Hematopoietic multipotent progenitor cell treated with erythropoietin and hydrocortisone succinate and interleukin-3 and kit ligand, for 15 days (in vitro differentiated cells): ENCODE measurements at places on chromosomes 3 and 15.
A peak's percentile ranks its signal among the peaks of the same experiment; 100 is the strongest.

GRCh38 chr3:188914552-188914951 lies 257.2 kb upstream of the TPRG1 start:
- no peak for DNase-seq

- no peak for DNase-seq
These were observed 126.1 kb downstream of the SERPINI1 start for GRCh38 chr3:167861649-167862048.

DNA sequence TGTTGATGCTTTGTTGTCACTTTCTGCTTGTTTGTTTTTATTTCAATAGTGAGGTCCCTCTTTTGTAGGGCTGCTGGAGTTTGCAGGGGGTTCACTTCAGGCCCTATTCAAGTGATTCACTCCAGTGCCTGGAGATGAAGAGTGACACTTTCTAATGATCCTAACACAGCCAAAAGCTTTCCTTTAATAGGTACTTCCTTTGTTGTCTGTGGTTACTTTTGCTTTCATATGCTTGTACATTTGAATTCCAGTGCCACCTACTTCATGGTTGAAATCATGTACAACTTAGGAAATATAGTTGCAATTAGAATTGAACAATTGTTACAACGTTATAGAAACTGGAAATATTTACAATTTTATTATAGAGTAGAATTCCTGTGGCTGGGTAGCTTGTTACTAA lies 466.8 kb upstream of the EPHA3 start:
- DNase-seq, result no peak

DNA sequence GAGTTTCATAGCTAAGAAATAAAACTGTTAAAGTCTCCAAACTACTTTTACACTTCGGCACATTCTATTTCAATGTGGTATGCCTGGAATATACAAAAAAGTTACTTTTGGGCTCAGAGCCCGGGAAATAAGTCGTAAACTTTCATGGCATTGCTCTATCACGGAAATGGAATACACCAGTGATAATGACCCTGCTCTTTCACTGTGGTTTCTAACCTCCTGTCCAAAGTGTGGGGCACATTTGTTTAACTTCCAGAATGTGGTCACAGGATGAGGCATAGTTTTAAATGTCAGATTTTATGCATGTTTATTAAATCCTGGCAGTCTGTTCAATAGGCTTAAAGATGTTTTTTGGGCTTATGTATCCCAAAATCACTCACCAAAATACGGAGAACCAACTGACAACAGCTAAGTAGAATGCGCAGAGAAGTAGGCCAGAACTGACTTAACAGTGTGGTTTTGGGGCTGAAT lies 5.1 kb downstream of the CXCR6 start:
- DNase-seq, result no peak

GRCh38 chr3:127994011-127994410 lies 58.2 kb upstream of the SEC61A1 start:
- DNase-seq, result no peak

GRCh38 chr3:13549623-13550422 lies 898 bp downstream of the FBLN2 start:
- no peak for DNase-seq

- no peak for DNase-seq
These were observed 18.7 kb downstream of the MYO1E start for GRCh38 chr15:59353994-59354416.

DNA sequence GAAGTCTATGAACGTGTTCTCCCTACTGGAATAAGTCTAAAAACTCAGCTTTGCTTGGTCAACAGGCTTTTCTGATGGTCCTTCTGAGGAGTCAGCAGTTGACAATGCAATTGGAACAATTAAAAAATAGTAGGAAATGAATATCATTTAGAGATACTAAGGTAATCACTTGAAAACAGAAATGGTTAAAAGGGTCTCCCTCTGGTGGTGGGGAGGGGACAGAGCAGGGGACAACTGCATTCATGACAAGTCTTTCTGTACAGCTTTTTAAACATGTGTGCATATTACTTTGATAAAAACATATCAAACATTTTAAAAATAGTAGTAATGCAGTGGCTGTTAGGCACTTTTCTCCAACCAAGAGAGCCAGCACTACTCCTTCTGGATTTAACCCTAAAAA lies 119.9 kb upstream of the FHIT start:
- no peak for DNase-seq

DNA sequence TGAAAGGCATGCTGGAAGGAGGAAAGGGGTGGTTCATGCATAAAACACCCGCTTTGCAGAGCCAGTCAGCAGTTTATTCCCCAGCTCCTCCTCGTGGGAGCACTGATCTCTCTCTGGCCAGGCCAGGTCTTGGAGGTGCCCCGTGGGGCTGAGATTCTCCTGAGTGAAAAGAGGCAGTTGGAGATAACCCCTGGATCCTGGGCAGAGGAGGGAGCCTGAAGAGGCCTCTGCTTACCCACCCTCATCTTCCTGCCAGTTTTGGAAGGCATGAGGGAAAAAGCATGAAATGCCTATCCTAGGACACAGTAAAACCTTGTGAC lies 108.3 kb downstream of the SEMA5B start:
- no peak for DNase-seq

- DNase-seq, result no peak
These were observed 23.1 kb upstream of the P4HTM start for GRCh38 chr3:48966876-48967361.

GRCh38 chr3:31420311-31420710 lies 112.4 kb upstream of the STT3B start:
- no peak for DNase-seq

DNA sequence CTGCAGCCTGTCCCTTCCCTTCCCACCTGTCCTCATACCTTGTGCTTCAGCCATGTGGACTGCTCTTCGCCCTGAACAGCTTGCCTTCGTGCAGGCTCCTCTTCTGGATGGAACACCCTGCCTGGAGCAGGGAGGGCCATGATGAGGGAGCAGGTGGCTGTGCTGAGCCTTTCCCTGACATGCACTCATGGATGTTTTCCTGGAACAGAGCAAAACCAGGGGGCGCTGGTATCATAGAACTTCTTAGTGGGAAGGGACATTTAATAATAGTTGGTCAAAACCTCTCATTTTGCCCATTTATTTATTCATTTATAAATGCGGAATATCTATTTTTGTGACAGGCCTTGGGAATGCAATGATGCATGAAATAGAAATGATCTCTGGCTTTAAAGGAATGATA lies 149.3 kb downstream of the CACNA1D start:
- DNase-seq, result no peak

- no peak for DNase-seq
These were observed 337.7 kb upstream of the AGTR1 start for GRCh38 chr3:148360051-148360450.

GRCh38 chr3:184230081-184230602 lies 757 bp downstream of the VWA5B2 start:
- DNase-seq, result peak; percentile 22

GRCh38 chr15:101320501-101321052 lies 25.5 kb upstream of the SNRPA1 start:
- DNase-seq, result peak; percentile 8

- no peak for DNase-seq
These were observed 151.8 kb upstream of the DPH6 start for GRCh38 chr15:35697549-35698299.

- DNase-seq, result no peak
These were observed 291.2 kb downstream of the FAM43A start for GRCh38 chr3:194976874-194977273.

- no peak for DNase-seq
These were observed 531.0 kb upstream of the NR2F2 start for GRCh38 chr15:95799286-95800200.

DNA sequence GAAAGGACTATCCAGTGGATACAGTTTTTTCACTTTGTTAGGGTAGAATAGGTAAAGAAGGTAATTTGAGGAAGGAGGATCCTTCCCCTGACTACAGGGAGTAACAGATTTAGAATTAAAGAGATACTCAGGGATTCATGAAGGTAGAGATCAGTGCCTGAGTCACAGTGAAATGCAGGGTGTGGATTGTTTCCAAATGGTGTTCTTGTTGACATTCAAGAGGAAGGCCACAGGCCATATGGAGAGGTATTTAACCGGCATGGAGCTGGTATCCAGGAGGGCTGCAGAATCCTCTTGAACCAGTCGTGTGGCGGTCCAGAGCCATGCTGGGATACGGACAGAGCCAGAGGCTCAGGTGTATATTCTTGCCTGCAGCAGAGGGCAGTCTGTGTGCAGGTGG lies 28.2 kb downstream of the GYG1 start:
- no peak for DNase-seq

DNA sequence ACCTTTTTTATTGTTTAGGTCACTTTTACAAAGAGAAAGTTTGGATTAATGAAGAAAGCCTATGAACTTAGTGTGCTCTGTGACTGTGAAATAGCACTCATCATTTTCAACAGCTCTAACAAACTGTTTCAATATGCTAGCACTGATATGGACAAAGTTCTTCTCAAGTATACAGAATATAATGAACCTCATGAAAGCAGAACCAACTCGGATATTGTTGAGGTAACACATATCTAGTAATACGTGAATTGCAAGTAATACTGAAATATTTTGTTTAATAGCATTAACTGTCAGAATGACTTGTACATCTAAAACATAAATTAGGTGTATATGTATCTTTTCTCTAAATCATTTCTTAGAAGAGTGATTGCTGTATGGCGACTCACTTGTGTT lies 79.8 kb downstream of the MEF2A start:
- no peak for DNase-seq

DNA sequence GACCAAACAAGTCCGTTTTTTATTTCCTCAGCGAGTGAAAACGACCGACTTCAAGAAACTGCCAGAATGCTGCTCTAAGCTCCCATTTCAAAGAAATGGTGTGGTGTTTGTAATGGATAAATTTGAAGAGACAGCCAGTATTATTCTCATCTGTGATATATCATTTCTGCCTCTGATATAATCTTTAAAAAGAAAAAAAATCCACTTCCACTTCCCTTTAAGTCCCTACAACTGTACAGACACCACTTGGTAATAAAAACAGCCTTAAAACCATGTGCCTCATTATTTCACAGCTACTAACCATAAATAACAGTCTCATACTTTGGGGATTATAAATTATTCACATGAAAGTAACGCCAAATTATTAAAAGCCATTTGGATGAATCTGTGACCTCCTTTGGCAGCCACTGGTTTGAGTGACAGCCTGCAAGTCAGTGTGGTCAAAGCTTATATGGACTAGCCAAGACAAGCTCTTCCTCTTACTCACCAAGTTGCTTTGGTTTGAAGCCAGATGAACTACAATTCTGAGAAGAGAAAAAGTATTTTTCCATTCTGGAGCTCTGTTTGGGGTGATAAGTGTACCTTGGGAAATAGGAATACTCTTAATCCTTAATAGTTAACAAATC lies 168.0 kb downstream of the SHOX2 start:
- no peak for DNase-seq

DNA sequence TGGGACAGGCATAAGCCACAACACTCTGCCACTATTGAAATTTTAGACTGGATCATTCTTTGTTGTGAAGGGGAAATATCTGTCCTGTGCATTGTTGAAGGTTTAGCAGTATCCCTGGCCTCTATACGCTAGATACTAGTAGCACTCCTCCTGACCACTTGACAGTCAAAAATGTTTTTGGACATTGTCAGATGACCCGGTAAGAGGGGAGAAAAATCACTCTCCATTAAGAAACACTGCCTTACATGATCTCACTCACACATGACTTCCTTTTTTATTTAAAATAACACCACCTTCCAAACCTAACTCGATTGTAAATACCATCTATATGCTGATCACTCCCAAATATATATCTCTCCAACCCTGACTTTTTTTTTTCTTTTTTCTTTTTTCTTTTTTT lies 15.3 kb upstream of the HLTF start:
- no peak for DNase-seq

DNA sequence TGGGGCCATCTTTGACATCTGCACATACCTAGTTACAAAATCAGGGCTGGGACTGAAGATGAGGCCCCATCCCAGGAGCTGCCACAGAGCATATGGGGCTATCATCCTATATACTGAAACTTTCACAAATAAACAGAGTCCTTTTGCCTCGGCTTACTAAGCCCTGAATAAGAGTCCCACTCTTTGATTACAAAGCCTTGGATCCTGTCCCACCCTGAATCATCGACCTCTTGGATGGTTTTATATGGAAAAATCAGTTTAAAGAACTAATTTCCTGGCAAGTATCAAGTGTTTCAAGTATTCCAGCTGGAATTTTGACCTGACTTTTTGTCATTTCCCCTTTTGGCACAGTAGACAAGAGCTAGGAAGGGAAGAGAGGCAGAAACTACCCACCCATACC lies 331.3 kb upstream of the FRG2C start:
- DNase-seq, result no peak

DNA sequence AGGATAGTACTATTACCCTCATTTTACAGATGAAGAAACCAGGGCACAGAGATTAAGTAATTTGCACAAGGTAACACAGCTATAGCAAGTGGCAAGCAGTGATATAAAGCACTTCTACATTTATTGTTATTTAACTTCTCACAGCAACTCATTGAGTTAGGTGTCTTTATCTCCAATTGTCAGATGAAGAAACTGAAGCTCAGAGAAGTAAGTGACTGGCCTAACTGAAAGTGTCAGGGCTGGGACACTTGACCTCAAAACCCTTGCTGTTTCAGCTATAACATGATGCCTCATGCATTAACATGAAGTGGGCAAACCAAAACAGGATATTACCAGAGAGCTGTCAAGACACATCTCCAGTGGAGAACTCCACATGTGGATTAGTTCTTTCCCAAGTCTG lies 65.8 kb upstream of the LEKR1 start:
- DNase-seq, result no peak

DNA sequence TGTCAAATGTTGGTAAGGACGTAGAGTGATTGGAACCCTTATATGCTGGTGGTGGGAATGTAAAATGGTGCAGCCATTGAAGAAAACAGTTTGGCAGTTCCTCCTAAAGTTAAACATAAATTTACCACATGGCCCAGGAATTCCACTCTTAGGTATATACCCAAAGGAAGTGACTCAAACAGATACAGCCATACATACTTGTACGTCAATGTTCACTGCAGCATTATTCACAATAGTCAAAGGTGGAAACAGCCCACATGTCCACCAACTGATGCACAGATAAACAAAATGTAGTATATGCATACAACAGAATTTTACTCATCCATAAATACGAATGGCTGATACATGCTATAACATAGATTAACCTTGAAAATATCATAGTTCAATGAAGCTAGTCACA lies 13.2 kb downstream of the CLASP2 start:
- no peak for DNase-seq

GRCh38 chr15:70142072-70142321 lies 44.3 kb upstream of the TLE3 start:
- no peak for DNase-seq

GRCh38 chr15:62848632-62849050 lies 193.9 kb upstream of the TPM1 start:
- no peak for DNase-seq

DNA sequence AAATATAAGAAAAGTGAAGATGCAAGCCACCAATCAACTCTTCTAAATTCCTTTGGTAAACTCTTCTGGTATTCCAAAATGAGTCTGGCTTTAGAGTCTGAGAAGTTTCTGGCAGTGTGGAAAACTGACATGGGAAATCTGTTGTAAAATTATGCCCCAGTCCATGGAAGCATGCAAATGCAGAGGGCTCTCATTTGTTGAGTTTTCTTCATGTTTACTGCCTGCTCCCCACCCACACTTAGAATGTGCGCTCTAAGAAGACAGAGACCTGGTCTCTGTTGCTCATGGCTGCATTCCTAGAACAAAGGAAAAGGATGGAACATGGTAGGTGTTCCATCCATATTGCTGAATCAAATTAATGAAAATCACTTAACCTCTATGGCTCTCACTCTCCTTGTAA lies 411.8 kb upstream of the PDZRN3 start:
- no peak for DNase-seq
